ENCODE measurements at places on chromosomes 11 and 22. TPM values are rescaled to one million over a fixed set of nuclear protein-coding genes. Genes with fewer than 3 reads are reported as not detected.

The ACER3 gene
- total RNA-seq = 11.2 TPM

The BET1L gene
- total RNA-seq = 24.6 TPM

The CELSR1 gene
- 2.7 TPM for total RNA-seq

The SART1 gene
- 22.4 TPM for total RNA-seq

- no peak overlapping the region for H3K27ac ChIP-seq
- H3K4me1 ChIP-seq = no peaks in the 10 kb centered on the region
- no peaks in the 10 kb centered on the region for H3K27me3 ChIP-seq
- no peaks in the 10 kb centered on the region for H3K36me3 ChIP-seq
- H3K4me3 ChIP-seq = no peak overlapping the region
- DNase-seq = no peak
These were observed 924.3 kb downstream of the TBC1D22A start for GRCh38 chr22:47686594-47687345.

GRCh38 chr22:45891021-45891421 is 85.9 kb downstream of the WNT7B start:
- no peaks in the 10 kb centered on the region for H3K4me1 ChIP-seq
- peak; percentile 29 for DNase-seq
- no peak overlapping the region for H3K27ac ChIP-seq
- H3K36me3 ChIP-seq = no peaks in the 10 kb centered on the region

DNA sequence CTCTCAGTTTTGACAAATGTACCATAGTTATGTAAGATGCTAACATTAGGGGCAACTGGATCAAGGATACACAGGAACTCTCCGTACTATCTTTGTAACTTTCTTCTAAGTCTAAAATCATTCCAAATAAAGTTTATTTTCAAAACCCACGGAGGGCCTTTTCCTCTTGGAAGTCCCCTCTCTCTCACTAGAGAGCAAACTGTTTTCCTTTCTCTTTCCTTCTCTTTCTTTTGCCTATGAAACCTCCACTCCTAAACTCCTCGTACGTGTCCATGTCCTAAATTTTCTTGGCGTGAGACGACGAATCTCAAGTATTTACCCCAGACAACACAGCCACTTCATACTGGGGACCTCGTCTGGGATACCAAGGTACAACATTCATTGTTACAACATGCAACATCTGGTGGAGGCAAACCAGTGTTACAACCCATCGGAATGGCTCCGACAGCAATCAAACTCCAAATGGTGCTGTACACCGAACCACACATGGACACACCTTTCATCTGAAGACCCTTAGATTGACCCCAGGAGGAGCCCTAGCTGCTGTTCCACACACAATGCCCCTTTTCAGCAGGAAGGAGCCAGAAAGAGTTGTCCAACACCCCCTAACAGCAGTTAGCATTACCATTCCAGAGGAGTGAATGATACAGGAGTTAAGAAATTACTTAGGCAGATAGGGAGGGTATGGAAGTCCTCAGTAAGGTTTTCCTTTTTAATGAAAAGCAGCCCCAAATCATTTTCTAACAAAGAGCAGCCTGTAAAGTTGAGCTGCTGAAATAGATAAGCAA is 108.1 kb downstream of the SGSM3 start:
- no peaks in the 10 kb centered on the region for H3K4me1 ChIP-seq
- DNase-seq = no peak
- H3K27ac ChIP-seq = no peak overlapping the region
- H3K4me3 ChIP-seq = no peak overlapping the region
- H3K27me3 ChIP-seq = no peaks in the 10 kb centered on the region
- no peaks in the 10 kb centered on the region for H3K36me3 ChIP-seq

The C11orf86 gene
- not detected for total RNA-seq

- peaks cover 27% of the 10 kb centered on the region for H3K27me3 ChIP-seq
- H3K4me3 ChIP-seq = no peak overlapping the region
- H3K4me1 ChIP-seq = no peaks in the 10 kb centered on the region
- no peaks in the 10 kb centered on the region for H3K36me3 ChIP-seq
These were observed 18.0 kb upstream of the E2F8 start for GRCh38 chr11:19258641-19259230.

DNA sequence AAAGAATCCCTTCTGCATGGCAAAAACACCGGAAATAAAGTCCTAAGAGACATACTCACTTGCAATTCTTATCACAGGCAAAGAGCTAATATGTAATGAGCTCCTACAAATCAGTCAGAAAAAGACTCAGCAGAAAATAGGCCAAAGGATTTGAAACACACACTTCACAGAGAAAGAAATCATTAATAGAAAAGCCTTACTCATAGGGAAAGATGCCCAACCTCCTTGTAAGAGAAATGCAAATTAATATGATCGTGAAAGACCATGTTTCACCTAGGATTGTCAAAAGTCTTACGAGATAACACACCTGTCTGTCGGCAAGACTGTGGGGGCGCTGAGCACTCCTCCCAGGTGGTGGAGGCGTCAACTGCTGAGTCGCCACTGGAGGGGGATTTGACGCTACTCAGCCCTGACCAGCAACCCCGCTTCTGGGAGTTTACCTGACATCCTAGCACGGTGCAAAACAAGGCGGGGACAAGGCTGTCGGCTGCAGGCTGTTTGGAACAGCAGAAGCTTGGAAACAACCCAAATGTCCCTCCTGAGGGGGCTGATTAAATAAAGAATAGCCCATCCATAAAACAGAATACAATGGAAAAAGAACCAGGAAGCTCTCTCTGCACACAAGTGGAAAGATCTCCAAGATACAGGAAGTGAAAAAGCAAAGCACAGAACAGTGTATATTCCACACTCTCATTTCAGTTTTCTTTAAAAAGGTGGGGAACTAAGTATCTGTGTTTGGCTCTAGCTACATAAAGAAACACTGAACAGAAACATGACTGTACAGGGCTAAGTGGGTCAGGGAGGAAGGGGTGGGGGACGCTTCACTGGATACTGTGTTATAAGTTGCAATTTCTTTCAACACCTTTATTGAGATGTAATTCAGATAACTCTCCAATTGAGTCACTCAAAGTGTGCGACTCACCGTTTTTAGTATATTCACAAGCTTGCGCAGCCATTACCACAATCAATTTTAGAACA is 11.5 kb downstream of the CSNK1E start:
- no peak overlapping the region for H3K4me3 ChIP-seq
- H3K36me3 ChIP-seq = peaks cover 81% of the 10 kb centered on the region
- no peaks in the 10 kb centered on the region for H3K27me3 ChIP-seq
- DNase-seq = peak; percentile 85

The PKDREJ gene
- total RNA-seq = not detected

GRCh38 chr11:133081730-133082452 is 450.4 kb downstream of the OPCML start:
- DNase-seq = no peak
- H3K4me1 ChIP-seq = no peaks in the 10 kb centered on the region
- H3K27me3 ChIP-seq = peaks cover 22% of the 10 kb centered on the region
- H3K4me3 ChIP-seq = no peak overlapping the region
- no peak overlapping the region for H3K27ac ChIP-seq

- H3K4me3 ChIP-seq = peak overlapping the region; percentile 72
- H3K27me3 ChIP-seq = no peaks in the 10 kb centered on the region
- no peak for DNase-seq
- H3K36me3 ChIP-seq = peaks cover 65% of the 10 kb centered on the region
- H3K27ac ChIP-seq = peak overlapping the region; percentile 95
- H3K4me1 ChIP-seq = peaks cover 87% of the 10 kb centered on the region
These were observed 41.7 kb upstream of the BLID start for GRCh38 chr11:122157653-122158161.

- peak; percentile 68 for DNase-seq
- H3K4me1 ChIP-seq = no peaks in the 10 kb centered on the region
- H3K4me3 ChIP-seq = no peak overlapping the region
- no peaks in the 10 kb centered on the region for H3K27me3 ChIP-seq
These were observed 3.2 kb upstream of the POGLUT3 start for GRCh38 chr11:108501396-108501795.

- peak; percentile 81 for DNase-seq
- no peaks in the 10 kb centered on the region for H3K4me1 ChIP-seq
- no peak overlapping the region for H3K27ac ChIP-seq
- H3K27me3 ChIP-seq = no peaks in the 10 kb centered on the region
- H3K36me3 ChIP-seq = no peaks in the 10 kb centered on the region
- no peak overlapping the region for H3K4me3 ChIP-seq
These were observed 8.2 kb downstream of the ARVCF start for GRCh38 chr22:20008221-20008995.

DNA sequence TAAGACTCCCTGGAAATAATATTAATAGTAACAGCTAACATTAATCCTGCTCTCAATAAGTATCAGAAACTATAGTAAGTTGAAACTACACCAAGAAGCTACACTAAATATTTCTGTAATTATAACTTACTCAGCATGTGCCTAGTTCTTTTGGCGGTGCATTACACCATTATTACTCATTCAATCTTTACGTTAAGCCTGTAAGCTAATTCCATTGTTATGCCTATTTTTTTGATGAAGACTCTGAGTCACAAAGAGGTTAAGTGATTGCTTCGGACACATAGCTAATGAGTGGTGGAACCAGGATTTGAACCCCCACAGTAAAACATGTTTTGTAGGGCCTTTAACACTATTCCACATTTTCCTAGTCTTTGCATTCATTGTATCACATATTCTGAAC is 111.6 kb downstream of the RASSF10 start:
- DNase-seq = no peak
- peaks cover 54% of the 10 kb centered on the region for H3K4me1 ChIP-seq
- no peak overlapping the region for H3K4me3 ChIP-seq
- H3K27me3 ChIP-seq = no peaks in the 10 kb centered on the region

- no peak overlapping the region for H3K4me3 ChIP-seq
- H3K27ac ChIP-seq = no peak overlapping the region
- H3K36me3 ChIP-seq = no peaks in the 10 kb centered on the region
- H3K27me3 ChIP-seq = no peaks in the 10 kb centered on the region
- DNase-seq = no peak
- no peaks in the 10 kb centered on the region for H3K4me1 ChIP-seq
These were observed 354.3 kb downstream of the BUD13 start for GRCh38 chr11:116418388-116419041.

DNA sequence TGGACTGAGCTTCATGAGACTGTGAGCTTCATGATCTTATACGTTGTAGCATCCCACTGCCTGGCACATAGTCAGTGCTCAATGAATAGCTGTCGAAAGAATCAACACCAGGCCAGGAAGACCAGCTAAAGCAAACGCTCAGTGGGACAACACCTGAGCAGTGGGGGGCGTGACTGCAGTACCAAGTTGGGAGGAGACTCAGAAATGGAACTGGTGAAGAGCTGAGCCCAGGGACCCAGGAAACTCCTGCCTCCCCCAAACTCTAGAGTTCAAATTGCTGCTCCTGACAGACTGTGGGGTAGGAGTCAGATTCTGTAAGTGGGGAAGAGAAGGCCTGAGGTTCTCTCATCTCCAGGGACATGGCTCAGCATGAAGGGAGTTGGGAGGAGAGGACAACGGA is 59.3 kb downstream of the MORC2 start:
- peak; percentile 30 for DNase-seq
- H3K4me3 ChIP-seq = no peak overlapping the region
- no peaks in the 10 kb centered on the region for H3K4me1 ChIP-seq
- H3K27ac ChIP-seq = no peak overlapping the region

- H3K4me1 ChIP-seq = peaks cover 11% of the 10 kb centered on the region
- H3K27ac ChIP-seq = no peak overlapping the region
- no peaks in the 10 kb centered on the region for H3K27me3 ChIP-seq
- peaks cover 4% of the 10 kb centered on the region for H3K36me3 ChIP-seq
- H3K4me3 ChIP-seq = peak overlapping the region; percentile 58
These were observed 2.4 kb downstream of the MAPK11 start for GRCh38 chr22:50267591-50268390.

DNA sequence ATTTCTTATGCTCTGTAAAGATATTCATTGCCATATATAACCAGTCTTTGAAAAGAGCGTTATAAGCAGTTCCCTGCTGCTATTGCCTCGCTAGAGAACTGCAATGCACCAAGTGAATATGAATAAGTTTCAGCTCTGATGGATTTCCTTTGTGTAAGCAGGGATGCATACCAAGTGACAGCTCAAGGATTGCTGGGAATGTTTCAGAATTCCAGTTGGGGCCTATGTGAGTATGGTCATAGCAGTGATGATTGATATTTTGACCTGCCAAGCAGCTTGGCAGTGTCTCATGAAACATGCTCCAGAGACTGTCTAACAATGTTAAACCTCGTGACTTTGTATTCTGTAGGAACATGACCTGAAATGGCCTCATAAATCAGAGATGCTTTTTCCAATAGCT is 312.6 kb downstream of the C11orf87 start:
- H3K36me3 ChIP-seq = no peaks in the 10 kb centered on the region
- H3K4me3 ChIP-seq = no peak overlapping the region
- no peak for DNase-seq
- H3K27ac ChIP-seq = no peak overlapping the region
- H3K4me1 ChIP-seq = peaks cover 5% of the 10 kb centered on the region
- H3K27me3 ChIP-seq = peaks cover 2% of the 10 kb centered on the region

DNA sequence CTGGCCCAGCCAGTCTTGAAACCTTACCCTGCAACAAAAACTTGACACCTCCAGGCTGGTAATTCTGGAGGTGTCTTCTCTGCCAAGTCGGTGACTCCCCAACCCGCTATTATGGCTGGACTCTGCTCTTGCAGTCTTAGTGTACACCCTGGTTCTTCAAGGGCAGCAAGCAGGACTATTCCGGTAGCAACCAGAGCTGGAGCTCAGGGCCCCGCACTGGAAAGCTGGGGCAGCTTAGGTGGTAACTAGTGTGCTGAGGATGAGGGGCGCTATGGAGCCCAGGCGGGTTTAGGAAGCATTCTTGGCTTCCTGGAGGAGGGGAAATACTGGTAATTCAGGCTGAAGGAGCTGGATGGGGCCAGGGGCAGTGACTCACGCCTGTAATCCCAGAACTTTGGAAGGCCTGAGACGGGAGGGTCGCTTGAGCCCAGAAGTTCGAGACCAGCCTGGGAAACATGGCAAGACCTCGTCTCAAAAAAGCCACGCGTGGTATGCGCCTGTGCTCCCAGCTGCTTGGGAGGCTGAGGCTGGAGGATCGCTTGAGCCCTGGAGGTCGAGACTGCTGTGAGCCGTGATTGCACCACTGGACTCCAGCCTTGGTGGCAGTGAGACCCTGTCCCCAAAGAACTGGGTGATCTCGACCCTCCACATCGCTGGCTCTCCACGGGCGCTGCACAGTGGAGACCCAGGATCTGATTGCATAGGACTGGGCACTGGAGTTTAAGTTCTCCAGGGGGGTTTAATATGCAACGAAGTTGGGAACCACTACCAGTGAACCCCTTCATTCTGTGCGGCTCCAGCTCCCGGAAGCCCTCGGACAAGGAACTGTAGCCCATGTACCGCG is 10.6 kb upstream of the AIFM3 start:
- H3K27me3 ChIP-seq = no peaks in the 10 kb centered on the region
- peak; percentile 69 for DNase-seq
- H3K4me3 ChIP-seq = peak overlapping the region; percentile 84
- no peak overlapping the region for H3K27ac ChIP-seq
- H3K36me3 ChIP-seq = peaks cover 22% of the 10 kb centered on the region

GRCh38 chr11:37394236-37394870 is 796.3 kb upstream of the RAG2 start:
- DNase-seq = no peak
- H3K4me1 ChIP-seq = no peaks in the 10 kb centered on the region
- H3K36me3 ChIP-seq = no peaks in the 10 kb centered on the region
- H3K27me3 ChIP-seq = no peaks in the 10 kb centered on the region
- H3K27ac ChIP-seq = no peak overlapping the region

All from osteoblast (primary cell).